H54 (cell line): ENCODE measurements at places on chromosomes 5 and 9.

GRCh38 chr9:86902176-86902575, 45.1 kb downstream of the GAS1 start:
- no peak for DNase-seq

GRCh38 chr9:135085830-135086546, 1.5 kb upstream of the OLFM1 start:
- DNase-seq: peak; percentile 96

- DNase-seq: no peak
These were observed 552.2 kb downstream of the ZNF608 start for GRCh38 chr5:124194282-124194681.

DNA sequence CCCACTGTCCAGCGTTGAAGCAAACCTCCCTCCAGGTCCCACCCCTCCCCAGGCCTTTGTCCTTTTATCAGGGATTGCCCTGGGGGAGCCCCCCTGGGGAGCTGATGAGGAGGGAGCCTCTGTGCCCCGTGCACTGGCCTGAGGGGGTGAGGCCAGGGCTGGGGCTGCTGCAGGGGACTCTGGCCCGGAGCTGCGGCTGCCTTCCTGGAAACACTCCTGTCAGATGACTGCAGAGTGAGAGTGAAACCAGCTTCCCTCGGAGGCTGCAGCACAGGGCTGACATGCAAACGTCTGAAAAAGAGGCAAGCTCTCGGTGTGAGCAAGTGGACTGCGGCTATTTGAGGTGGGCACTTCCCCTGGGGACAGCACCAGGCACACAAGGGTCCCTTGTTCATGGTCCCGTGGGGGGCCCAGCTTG, 4.6 kb upstream of the TRAF2 start:
- peak; percentile 80 for DNase-seq

DNA sequence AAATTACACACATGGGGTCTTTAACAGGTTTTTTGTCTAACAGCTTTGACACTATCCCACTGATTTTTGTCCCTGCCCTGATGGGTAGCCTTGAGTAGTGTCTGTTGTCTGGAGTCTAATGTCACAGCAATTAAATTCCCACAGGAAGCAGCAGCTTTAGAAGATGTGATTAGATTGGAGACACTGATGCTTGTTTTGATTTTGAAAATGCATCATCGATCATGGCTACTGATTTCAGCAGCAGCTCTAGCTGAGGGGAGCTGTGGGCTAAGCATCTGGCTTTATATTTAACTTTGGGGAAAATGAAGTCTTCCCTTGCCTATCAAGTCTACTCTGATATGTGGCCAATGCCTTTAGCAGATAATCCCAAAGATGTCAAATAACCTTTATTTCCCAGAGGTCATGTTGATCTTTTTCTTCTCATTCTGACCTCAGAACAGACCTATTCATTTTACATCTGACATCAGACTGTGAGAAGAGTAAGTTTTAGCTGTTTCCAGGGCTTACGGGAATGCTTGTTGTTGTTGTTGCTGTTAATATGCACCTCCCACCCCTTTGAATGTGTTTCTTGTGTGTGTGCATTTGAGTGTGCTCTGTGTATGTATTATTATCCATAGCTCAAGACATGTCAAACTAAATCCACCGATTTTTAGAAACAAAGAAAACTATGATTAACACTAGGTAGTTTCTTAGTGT, 704.9 kb upstream of the NUDT12 start:
- no peak for DNase-seq

GRCh38 chr5:68555907-68556681, 340.5 kb downstream of the PIK3R1 start:
- DNase-seq: no peak

- DNase-seq: no peak
These were observed 23.9 kb upstream of the PPP1R2B start for GRCh38 chr5:156826150-156826549.

GRCh38 chr5:80190960-80191359, 64.9 kb downstream of the SERINC5 start:
- DNase-seq: no peak

DNA sequence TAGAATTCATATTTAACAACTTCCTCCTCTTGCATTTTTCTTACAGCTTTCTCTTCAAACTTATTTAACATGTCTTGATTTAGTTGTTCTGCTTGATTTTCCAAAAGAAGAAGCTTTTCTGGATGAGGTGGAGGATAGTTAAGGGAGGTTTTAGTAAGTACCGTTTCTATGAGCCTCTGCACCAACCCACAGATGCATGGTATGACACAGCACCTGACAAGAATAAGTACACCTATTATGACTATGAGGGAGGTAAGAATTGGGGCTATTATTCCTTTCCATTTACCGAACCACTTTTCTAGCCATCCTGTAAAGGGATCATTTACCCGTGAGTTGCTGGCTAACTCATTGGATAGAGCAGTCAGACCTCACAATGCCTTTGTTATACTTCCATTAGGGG, 2.5 kb upstream of the HMGCS1 start:
- DNase-seq: no peak

- DNase-seq: no peak
These were observed 31.6 kb downstream of the DTWD2 start for GRCh38 chr5:118956727-118957126.

- DNase-seq: no peak
These were observed 81.6 kb downstream of the NREP start for GRCh38 chr5:111675201-111675934.

GRCh38 chr9:129398961-129399633, 221.0 kb upstream of the IER5L start:
- DNase-seq: no peak

DNA sequence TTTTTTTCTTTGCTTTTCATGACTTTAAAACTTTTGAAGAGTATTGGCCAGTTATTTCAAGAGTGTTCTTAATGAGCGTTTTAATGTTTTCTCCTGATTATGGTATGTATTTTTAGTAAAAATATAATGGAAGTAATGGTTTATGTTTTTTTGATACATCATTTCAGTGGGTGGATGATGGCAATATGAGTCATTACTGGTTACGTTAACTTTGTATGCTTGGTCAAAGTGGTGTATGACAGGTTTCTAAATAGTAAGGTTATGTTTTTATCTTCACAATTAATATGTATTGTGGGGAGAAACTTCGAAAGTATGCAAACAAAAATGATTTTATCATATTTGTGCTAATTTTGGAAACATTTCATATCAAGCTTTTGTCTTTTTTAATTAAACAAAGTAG, 176.7 kb upstream of the PRDM9 start:
- DNase-seq: no peak

GRCh38 chr9:125485471-125486151, 221.4 kb downstream of the MAPKAP1 start:
- DNase-seq: no peak

DNA sequence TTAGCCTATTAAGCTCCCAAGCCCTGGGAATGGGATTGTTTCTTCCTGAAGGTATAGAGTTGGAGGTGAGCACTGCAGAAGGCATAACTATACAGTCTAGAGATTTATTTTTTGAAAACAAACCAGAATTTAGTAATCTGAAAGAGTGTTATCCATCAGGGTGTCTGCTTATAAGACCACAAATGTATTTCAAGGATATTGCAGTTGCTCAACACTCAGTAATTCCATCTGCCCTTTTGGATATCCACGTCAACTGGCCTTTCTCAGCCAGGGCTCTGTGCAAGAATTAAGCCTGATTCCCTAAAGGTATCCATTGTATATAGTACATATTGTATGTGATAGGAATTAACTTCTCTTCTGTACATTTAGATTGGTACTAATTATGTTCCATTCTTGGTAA, 15.0 kb upstream of the IL31RA start:
- no peak for DNase-seq

- DNase-seq: no peak
These were observed 107.3 kb downstream of the MTREX start for GRCh38 chr5:55415071-55415470.

- DNase-seq: no peak
These were observed 64.4 kb downstream of the UGCG start for GRCh38 chr9:111961009-111961408.

- DNase-seq: no peak
These were observed 3.4 kb downstream of the ADGRD2 start for GRCh38 chr9:124453586-124454191.

- no peak for DNase-seq
These were observed 81.9 kb downstream of the PALM2AKAP2 start for GRCh38 chr9:109861918-109862317.

- DNase-seq: no peak
These were observed 103.4 kb downstream of the ADAMTS2 start for GRCh38 chr5:179241764-179242370.

- DNase-seq: no peak
These were observed 191.0 kb upstream of the S1PR3 start for GRCh38 chr9:88800329-88800682.

DNA sequence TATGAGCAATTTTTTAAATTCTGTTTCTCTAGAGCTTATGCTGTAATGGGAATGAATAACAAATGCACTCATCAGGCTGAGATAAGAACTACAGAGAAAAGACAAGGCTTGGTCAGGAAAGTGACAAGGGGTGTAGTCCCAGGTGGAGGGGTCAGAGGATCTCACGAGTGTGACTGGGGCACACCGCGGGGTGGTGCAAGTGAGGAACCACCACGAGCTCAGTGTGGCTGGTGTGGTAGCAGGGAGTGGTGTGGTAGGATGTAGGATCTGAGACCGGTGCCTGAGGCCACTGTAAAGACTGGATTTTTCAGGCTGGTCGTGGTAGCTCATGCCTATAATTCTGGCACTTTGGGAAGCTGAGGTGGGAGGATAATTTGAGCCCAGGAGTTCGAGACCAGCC, 9.0 kb downstream of the ANXA6 start:
- no peak for DNase-seq

GRCh38 chr5:134029156-134029555, 24.4 kb upstream of the VDAC1 start:
- peak; percentile 77 for DNase-seq

DNA sequence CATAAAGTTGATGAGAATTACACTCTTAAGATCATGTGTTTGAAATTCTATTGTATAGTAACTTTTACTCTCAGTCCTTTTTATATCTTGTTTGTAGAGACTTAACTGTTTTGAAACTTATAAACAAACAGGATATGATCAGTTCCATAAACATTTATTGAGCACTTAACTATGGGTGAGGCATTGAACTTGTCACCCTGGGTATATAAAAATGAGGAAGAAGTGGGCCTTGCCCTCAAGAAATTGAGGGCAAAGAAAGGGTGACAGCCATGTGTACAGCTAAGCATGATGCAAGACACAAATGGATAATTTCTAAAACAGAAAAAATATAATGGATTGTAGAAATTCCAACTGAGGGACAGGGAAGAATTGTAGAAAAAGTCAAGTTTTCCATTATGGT, 15.7 kb downstream of the UNC13B start:
- DNase-seq: no peak

DNA sequence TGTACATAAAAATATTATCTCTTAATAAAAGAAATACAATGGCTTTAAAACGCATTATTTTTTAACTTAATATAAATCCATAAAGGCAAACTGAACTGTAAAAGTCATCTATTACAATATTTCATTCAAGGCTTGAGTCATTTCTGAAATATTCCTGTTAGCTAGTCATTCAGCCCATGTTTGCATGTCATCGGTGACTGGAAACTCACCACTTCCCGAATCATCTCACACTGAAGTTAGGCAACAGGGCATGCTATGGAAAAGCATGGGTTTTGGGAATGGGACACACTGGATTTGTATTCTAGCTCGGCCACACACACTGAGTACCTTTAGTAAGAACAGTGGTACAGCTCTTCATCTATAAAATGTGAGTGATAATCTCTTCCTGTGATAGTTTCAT, 691.1 kb upstream of the C9orf72 start:
- DNase-seq: peak; percentile 6

DNA sequence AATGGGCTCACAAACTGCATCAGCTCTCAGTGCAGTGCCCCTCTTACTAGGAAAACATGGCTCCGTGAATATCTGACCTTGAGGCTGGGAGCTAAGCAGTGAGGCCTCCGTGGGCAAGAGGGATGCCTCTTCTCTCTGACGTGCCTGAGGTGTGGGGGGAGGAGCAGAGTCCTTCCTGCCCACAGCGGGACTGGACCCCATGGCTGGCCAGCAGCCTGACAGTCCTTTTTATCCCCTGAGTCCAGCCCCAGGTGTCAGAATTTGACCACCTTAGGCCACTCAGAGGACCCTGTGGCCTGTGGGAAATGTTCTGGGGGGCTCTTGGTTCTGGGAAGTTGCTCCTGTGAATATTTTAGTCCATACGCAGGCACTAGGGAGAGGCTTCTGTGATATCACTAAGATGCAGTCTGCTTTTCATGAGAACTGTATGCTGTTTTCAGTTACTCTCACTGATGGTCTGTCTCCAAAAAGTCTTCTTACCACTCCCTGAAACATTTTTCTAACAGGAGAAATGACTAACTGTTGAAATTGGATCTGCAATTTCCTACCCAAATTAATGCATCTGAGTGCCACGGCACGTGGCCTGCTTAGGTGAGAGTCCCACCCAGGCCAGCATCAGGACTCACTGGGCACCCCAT, 23.4 kb downstream of the ANGPTL2 start:
- DNase-seq: no peak

DNA sequence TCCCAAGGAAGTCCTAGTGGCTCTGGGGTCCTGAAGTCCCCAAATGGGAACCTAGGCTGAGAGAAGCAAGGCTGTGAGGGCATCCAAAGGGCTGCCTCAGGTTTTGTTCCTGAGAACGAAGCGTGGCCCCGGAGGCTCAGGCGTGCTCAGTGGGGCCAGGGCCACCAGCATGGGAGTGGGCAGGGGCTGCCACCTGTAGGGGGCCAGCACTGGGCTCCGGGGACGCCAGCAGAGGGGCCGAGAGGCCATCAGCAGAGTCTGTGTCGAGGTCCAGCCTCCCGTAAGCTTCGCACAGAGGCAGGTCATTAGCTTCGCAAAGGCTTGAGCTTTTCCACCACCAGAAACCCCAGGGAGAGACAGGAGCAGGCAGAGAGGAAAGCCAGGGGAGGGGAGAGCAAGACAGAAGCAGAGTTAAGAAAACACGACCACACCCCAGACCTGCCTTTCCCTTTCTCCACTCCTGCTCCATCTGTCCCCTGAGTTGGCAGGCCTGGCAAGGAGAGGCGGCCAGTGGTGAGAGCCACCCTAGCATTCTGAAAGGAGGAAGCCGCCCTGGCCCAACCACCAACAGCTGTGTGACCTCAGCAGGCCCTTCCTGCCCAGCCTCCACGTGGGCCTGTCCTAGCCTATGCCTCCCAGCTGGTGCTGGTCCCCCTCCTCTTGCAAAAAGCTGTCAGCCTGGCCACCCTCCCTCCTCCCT, 5.5 kb upstream of the SURF6 start:
- no peak for DNase-seq

GRCh38 chr9:36911601-36912412, 122.3 kb downstream of the PAX5 start:
- no peak for DNase-seq

GRCh38 chr9:76438841-76439588, 20.0 kb upstream of the GCNT1 start:
- DNase-seq: no peak
